ENCODE measurements at places on chromosomes 3 and 15.

- no peak for DNase-seq
Observed at GRCh38 chr15:58141894-58142293, 3.7 kb downstream of the AQP9 start.

DNA sequence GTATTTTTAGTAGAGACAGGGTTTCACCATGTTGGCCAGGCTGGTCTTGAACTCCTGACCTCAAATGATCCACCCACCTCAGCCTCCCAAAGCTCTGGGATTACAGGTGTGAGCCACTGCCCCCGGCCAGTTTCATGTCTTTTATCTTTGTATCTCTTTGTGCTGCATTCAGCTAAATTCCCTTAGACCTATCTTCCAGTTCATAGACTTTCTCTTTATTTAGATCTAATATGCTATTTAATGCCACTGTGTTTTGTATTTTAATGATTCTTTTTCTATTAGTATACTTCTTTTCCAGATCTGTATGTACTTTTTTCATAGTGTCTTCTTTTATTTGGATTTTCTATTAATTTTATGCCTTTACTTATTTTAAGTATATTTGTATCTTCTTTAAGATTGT lies 14.9 kb downstream of the MINAR1 start:
- no peak for DNase-seq

GRCh38 chr3:170274641-170275040 lies 52.4 kb downstream of the PRKCI start:
- DNase-seq = no peak

GRCh38 chr3:72008226-72008996 lies 223.5 kb upstream of the PROK2 start:
- no peak for DNase-seq

DNA sequence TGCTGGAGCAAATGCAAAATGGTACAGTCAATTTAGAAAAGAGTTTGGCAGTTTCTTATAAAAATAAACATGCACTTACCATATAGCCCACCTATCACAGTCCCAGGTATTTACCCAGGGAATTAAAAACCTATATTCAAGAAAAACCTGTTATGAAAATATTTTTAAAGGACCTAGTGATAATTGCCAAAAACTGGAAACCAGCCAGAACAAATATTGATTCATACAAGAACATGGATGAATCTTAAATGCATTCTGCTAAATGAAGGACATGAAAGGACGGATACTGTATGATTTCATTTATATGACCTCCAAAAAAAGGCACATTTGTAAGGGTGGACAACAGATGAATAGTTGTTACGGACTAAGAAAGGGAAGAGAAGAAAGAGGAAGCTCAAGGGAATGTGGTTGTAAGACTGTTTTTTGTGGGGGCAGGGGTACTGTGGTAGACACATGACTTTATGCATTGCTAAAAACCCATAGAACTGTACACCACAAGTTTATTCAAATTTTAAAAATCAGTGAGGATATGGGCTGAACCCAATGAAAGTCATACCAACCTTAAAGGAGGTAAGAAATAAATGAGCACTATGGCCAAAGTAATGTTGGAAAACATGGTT lies 61.0 kb downstream of the ZBBX start:
- DNase-seq = no peak

- no peak for DNase-seq
Observed at GRCh38 chr3:169556349-169556870, 107.1 kb downstream of the MECOM start.

GRCh38 chr3:58214484-58215316 lies 3.9 kb upstream of the DNASE1L3 start:
- no peak for DNase-seq

DNA sequence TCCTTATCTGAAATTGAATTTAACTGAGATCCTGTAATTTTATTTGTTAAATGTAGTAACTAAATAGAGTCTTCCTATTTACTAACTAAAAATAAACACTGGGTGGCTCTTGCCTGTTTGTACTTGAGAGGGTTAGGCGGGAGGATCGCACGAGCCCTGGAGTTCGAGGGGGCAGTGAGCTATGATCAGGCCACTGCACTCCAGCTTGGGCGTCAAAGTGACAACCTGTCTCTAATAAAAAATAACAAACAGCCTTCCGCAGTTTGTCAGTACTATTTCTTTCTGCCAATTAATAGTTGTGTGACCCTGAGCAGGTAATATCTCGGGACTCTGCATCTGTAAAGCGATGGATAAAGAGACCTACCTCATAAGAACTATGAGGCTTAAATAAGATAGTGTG lies 768 bp upstream of the PDE12 start:
- no peak for DNase-seq

DNA sequence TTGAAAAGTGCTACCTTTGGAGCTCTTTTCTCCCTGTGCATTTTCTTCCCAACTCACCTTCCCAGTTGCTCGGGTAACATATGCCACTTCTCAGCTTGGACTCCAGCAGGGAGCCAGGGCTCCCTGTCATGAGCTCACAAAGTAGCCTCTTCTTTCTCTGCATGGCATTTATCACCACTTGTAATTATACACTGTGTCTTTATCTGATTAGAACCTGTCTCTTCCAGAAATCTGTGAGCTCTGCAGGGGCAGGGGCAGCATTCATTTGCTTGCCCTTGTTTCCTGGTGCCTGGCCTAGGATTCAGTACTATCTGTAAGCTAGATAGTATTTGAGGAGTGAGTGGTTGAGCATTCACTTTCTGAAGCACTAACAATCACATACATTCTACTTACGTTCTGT lies 100.9 kb downstream of the CLSTN2 start:
- DNase-seq = no peak

- no peak for DNase-seq
Observed at GRCh38 chr3:54900838-54901591, 26.8 kb downstream of the LRTM1 start.

DNA sequence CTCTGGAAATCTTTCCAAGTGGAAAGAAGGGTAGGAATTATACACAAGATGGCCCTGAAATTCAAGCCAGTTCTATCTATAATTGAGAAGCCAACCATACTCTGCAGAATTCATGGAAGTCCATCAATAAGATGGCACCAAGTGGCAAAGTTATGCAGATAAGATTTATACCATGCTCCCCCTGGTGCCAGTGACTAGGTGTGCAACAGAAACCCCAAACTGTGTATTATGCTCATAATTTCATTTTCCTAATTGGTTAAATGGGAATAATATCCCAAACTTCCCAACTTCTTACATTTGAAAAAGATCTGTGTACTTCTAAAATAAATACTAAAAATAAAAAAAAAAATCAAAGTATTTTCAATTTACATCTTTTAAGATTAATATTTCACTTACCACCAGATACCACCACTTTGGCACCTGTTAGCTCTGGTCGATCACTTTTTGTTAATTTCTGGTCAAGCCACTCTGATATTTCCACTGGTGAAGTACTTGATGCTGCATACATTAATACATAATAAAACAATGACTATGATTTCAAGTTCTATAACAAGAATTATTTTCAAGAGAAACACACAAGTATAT lies 25.9 kb downstream of the ETFA start:
- DNase-seq = no peak

GRCh38 chr15:68365140-68365745 lies 66.7 kb downstream of the ITGA11 start:
- no peak for DNase-seq

GRCh38 chr3:55331524-55331923 lies 155.6 kb downstream of the WNT5A start:
- DNase-seq = no peak

Measured in activated CD4-positive, alpha-beta T cell treated with anti-CD3 and anti-CD28 coated beads, Interleukin-2, amount 50 U/mL, for 4 hours (primary cell).